ENCODE measurements at places on chromosomes 4 and X.

DNA sequence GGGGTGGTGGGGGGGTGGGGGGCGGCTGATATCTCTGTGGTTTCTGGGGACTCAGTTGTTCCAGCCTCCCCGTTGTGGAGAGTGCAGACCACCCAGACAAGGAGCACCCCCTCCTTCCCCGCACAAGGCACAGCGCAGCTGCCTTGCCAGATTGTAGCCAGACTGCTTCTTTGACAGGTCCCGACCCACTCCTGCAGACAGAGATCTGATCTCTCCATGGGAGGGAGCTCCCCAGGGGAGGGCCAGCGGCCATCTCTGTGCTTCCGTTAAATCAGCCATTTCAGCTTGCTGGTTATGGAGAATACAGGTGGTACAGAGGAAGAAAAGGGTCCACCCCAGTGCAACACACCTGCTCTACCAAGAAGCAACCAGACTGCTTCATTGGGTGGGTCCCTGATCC lies 80.8 kb downstream of the FGF16 start:
- DNase-seq, result no peak

GRCh38 chr4:100811046-100811445 lies 293.2 kb upstream of the EMCN start:
- no peak for DNase-seq

DNA sequence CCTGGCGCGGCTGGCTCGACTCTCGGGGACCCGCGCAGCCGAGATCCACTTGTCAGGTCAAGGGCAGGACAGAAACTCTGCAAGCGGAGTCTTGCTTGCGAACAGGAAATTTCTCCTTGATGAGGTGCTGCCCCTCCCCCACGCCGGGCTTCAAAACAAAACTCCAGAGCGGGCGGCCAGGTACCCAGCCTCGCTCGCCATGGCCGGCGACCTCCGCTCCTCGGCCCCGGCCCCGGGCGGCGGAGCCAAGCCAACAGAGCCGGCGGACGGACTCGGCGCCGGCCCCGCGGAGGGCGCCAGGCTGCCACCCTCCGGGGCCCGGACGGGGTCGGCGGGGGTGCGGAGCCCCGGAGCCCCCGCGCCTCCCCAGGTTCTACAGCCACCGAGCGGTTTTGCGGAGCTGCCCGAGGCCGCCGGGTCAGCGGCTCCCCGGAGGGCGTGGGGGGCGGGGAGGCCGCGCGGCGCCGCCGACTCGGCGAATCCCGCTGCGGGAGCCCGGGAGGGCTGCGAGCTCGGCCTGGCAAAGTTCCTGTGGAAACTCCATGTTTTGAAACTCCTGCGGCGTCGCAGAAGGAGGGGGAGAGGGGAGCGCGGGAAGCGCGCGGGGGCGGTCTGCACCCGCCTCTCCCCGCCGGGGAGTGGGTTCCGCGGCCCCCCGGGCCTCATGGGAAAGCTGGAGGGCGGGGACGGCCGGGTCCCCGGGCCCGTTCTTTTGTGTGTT lies 11.7 kb upstream of the BCOR start:
- DNase-seq, result peak; percentile 53

DNA sequence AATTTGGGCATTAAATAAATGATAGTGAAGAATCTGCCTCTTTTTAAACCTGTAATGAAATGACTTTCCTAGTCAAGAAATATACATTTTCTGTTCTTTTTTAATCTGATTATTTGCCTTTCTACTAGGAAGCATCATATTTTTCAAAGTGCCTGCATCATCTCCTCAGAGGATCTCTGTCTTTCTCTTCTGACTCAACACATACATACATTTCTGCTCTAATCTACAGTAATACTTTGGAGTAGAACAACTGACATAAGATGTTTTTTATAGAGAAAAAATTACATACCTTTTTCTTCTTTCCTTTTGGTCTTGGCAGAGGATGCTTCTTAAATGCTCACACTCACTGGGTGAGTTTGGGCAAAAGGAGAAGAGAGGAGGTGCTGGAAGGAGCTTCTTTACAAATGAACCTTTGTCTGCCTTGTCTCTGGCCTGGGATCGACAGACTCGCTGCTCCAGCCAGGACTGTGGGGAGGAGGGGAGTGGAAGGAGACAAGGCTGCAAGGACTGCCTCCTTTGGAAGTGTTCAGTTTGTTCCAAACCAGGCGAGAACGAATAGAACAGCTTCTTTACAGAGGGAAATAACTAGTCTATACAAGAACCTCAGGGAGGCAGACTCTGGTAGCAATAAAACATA lies at the start of gene SCRG1:
TSS of gene SCRG1 (minus strand) at position 338 of the 637 bp plus-strand sequence. CDS start 7,702 bp downstream, outside the sequence.
- DNase-seq, result no peak

DNA sequence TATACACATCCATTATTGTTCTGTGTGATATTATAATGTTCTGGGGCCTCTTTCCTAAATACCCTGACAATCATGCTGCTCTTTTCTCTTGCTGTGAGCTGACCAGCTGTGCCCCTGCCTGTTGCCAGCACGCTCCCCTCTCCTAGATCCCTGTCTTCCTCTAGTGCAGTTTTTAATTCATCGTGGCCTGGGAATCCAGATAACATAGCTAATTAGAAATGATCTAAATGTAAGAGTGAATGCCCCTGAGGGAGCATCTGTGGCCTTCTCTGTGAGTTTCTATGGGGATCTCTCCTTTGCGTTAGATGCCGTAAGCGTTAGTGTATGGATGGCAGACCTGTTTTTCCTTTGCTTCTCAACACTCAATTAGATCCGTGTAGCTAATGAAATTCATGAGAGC lies 434.3 kb downstream of the SPRY1 start:
- DNase-seq, result no peak

DNA sequence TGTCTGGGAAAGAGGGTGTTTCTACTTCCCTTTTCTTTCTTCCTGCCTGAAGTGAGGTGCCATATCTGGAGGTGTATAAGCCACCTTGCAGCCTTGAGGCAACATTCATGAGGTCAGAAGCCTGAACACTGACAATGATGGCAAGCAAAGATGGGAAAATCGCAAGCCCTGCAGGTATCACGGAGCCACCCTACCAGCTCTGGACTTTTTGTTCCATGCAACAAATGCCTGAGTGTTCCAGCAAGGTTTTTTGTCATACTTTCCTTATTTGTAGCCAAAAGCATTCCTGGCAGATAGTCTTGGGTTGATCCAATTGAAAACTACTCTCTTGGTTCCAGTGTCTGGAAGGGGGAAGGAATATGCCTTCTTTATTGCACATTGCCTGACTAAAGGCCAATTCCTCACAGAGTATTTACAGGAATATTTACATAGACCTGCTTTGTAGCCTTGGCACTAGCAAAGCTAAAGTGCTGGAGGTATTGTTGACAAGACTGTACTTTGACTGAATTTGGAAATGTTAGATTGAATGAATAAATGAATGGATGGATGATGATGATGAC lies 14.4 kb upstream of the SOD3 start:
- no peak for DNase-seq

DNA sequence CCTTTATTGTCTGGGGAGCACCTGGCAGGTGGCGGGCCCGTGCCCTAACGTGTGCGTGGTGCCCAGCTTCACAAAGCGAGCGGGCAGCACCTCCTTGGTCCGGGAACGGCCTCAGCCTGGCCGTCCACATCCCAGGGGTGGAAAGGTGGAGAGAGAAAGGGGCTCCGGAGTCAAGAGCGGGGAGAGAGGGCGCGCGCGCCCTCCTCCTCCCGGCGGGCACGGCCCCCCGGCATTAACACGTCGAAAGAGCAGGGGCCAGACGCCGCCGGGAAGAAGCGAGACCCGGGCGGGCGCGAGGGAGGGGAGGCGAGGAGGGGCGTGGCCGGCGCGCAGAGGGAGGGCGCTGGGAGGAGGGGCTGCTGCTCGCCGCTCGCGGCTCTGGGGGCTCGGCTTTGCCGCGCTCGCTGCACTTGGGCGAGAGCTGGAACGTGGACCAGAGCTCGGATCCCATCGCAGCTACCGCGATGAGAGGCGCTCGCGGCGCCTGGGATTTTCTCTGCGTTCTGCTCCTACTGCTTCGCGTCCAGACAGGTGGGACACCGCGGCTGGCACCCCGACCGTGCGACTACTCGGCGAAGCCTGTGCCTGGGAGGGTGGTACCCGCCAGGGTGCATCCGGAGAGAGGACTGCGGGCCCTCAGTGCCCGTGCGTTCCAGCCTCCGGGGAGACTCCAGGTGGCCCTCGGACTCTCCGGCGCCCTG lies at the start of gene KIT:
TSS of gene KIT (plus strand) at position 407 of the 701 bp plus-strand sequence. CDS start at position 465, 58 bp downstream.
- DNase-seq, result peak; percentile 34

GRCh38 chr4:82201303-82201702 lies 172.5 kb downstream of the HNRNPD start:
- DNase-seq, result no peak

- peak; percentile 37 for DNase-seq
These were observed 80.3 kb upstream of the LSM6 start for GRCh38 chr4:146095091-146095690.

- no peak for DNase-seq
These were observed 123.7 kb downstream of the ANAPC4 start for GRCh38 chr4:25500626-25501316.

DNA sequence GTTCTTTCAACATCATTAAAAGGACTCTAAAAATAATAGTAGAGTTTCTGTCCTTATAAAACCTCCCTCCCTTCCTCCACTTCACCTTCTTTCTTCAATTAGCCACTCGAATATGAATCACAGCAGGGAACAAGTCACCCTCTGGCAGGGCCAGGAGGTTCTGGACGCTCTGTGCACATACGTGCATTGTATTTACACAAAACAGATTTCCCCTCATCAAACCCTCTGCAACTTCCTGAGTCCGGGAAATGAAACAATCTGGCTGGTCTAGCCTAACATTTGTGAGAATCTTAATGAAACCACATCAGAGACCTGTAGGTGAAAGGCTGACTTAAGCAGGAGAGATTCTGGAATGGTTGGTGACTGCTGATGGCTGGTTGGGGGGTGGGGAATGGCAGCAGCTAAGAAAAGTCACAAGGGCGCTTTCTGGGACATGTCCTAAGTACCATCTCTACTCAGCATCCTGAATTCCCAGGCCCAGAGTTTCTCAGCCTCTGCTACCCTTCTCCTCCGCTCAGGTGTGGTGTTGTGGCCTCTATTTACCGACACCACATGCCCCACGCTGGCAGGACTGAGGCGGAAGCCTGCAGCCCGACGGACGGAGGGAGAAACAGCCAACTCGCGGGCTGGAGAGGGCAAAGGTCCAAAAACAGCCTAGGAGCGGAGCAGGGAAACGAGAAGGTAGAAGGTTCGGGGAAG lies 1.0 kb downstream of the ZDHHC9 start:
- DNase-seq, result no peak

DNA sequence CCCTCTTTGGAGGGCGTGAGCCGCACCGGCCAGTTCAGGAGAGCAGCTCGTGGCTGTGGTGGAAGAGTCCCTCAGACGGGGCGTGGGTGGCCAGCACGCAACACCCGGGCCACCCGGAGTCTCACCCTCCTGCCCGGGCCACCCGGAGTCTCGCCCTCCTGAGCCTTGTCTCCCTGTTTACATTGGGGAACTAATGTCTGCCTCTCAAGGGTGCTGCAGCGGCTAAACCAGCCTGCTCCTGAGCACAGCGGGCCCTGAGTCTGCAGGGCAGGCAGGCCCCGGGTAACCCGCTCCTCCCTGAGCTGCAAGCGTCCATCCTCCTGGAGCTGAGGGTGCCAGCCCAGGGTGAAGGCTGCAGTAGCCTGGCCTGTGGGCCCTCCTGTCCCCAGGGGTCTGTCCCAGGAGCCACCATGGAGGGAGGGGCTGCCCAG lies 3.0 kb downstream of the PDE6B start:
- no peak for DNase-seq

DNA sequence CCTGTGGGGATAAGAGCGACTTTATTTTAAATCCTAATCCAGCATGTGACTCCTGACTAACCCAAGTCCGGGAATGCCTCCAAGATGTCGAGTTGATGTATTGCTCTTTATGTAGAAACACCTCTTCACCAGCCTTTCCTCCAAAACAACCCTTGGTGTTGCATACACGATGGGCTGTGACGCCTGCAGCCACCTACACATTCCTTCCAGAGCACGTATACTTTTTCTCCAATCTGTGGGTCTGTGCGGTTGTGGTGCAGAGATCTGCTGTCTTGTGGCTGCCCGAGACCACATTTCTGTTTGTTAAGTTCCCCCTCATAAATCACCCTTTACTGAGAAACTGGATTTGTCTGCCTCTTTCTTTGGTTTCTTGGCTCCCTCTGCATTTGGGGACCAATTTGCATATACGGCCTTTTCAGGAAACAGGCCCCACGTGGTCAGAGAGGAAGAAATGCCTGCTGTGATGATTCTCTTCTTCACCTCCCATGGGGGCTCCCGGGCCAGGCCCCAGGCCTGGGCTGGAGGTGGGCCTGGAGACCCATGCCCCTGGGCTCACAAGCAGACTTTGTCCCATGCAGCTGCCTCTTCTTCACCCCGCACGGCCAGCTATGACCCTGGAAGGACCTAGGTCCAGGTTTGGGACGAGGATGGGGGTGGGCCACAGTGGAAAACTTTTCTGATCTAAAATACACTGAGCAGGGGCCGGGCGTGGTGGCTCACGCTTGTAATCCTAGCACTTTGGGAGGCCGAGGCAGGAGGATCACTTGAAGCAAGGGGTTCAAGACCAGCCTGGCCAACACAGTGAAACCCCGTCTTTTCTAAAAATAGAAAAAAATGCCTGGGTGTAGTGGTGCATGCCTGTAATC lies 21.4 kb upstream of the AFAP1 start:
- peak; percentile 71 for DNase-seq

GRCh38 chr4:35963974-35964515 lies 280.3 kb downstream of the ARAP2 start:
- no peak for DNase-seq

DNA sequence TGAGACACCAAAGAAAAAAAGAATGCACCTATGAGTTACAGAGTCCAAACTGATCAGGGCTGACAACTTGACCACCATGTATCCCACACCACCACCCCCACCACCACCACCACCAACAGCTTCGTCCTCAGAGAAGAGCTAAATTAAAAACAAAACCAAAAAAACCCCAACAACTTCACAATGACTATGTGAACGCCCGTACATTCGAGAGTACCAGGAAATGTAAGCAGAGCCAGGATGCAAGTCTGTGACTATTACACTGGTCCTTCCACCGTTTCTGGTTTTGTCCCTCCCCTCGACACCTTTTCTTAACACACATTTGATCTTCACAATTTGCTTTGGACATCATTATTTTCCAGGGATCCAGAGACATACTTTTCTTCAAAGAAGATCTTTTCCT lies 51.0 kb downstream of the WFS1 start:
- DNase-seq, result no peak

GRCh38 chr4:165682611-165683010 lies 190.4 kb upstream of the TLL1 start:
- no peak for DNase-seq

- DNase-seq, result no peak
These were observed 36.1 kb downstream of the FRMPD4 start for GRCh38 chrX:12174358-12174757.

- no peak for DNase-seq
These were observed 2.7 kb downstream of the PLS3 start for GRCh38 chrX:115563633-115564162.

- DNase-seq, result no peak
These were observed 49.4 kb downstream of the RPS6KA3 start for GRCh38 chrX:20217271-20217670.

- no peak for DNase-seq
These were observed 226.3 kb downstream of the KCNIP4 start for GRCh38 chr4:21722157-21722839.

All from activated naive CD4-positive, alpha-beta T cell treated with anti-CD3 and anti-CD28 coated beads, Interleukin-2, amount 10 ng/mL, durations not matched to agents 7 days and 5 days (primary cell).